Natural killer cell (primary cell): ENCODE measurements at places on chromosomes 1 and 21.

DNA sequence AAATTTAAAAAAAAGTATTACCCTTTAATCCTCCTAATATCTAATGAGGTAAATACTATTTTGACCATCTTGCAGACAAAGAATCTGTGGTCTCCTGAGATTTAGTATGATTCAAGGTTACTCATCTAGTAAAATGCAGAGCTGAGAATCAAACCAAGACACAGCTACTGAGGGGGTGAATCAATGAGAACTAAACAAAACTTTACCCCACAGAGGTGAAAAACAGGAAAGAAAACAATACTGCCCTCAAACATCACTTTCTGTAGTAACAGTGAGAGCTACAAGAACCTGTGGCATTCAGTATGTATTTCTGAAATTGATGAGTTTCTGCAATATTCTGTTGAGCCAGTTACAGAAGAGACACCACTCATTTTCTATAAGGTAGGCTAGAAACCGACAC lies 85.1 kb downstream of the JAK1 start:
- H3K36me3 ChIP-seq, result peaks cover 26% of the 10 kb centered on the region
- peak overlapping the region; percentile 80 for H3K27ac ChIP-seq
- no peak for DNase-seq
- no peaks in the 10 kb centered on the region for H3K27me3 ChIP-seq
- no peak overlapping the region for H3K4me3 ChIP-seq

DNA sequence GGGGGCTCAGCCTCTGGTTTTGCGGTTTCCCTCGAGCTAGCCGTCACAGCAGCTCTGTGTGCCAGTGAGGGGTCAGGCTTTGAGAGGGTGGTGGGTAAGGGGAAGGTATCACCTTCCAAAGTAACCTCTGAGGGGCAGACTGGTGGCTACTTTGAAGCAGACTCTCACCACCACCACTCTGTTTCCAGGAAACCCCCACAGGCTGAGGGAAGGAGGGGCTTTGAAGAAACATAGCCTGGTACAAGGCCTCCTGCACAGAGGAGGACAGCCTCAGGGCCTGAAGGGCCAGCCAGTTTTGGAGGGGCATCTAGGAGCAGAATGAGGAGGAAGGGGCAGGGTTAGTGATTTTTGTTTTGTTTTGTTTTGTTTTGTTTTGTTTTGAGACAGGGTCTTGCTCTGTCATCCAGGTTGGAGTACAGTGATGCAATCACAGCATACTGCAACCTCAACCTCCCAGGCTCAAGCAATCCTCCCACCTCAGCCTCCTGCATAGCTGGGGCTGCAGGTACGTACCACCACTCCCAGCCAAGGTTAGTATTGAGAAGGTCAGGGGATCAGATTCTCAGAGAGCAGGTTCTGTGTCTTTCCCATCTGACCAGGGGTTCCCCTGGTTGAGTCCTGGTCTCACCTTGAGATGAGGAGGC lies 17.2 kb upstream of the ZNF683 start:
- no peak overlapping the region for H3K27ac ChIP-seq
- no peak overlapping the region for H3K4me3 ChIP-seq
- DNase-seq, result no peak
- peaks cover 10% of the 10 kb centered on the region for H3K27me3 ChIP-seq
- peaks cover 49% of the 10 kb centered on the region for H3K4me1 ChIP-seq

- DNase-seq, result no peak
- no peak overlapping the region for H3K4me3 ChIP-seq
- no peaks in the 10 kb centered on the region for H3K27me3 ChIP-seq
- no peak overlapping the region for H3K27ac ChIP-seq
These were observed 4.9 kb downstream of the PRKAB2 start for GRCh38 chr1:147167365-147167764.

DNA sequence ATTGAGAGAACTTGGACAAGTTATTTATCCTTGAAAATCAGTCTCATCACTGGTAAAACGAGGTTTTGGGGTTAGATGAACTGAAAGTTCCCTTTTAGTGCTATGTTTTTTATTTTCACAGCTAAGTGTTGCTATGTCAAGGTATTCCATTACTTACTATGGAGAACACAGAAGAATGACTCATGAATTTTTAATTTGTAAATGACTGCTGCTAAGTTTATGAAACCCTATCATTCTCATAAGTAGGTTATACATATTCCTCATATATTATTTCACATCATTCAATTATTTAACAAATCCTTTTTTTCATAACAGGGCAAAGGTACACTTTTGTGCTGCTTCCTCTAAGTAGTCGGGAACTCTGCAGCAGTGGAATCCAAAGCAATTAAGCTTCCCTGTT lies 52.2 kb upstream of the ATP1A1 start:
- no peak overlapping the region for H3K27ac ChIP-seq
- H3K4me3 ChIP-seq, result no peak overlapping the region
- no peaks in the 10 kb centered on the region for H3K27me3 ChIP-seq
- no peak for DNase-seq
- H3K4me1 ChIP-seq, result peaks cover 11% of the 10 kb centered on the region
- no peaks in the 10 kb centered on the region for H3K36me3 ChIP-seq

GRCh38 chr21:37168666-37169065 lies 95.6 kb downstream of the TTC3 start:
- H3K4me1 ChIP-seq, result no peaks in the 10 kb centered on the region
- DNase-seq, result no peak

DNA sequence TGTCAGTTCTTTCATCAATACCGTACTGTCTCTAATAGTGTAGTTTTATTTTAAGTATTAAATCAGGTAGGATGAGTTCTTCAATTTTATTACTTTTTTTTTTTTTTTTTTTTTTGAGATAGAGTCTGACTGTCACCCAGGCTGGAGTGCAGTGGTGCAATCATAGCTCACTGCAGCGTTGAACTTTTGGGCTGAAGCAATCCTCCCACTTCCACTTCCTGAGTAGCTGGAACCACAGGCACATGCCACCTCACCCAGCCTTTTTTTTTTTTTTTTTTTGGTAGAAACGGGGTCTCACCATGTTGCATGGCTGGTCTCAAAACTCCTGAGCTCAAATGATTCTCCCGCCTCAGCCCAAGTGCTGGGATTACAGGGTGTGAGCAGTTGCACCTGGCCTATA lies 44.3 kb downstream of the INAVA start:
- H3K36me3 ChIP-seq, result no peaks in the 10 kb centered on the region
- no peak overlapping the region for H3K4me3 ChIP-seq
- H3K27me3 ChIP-seq, result no peaks in the 10 kb centered on the region
- H3K27ac ChIP-seq, result no peak overlapping the region
- peaks cover 9% of the 10 kb centered on the region for H3K4me1 ChIP-seq

DNA sequence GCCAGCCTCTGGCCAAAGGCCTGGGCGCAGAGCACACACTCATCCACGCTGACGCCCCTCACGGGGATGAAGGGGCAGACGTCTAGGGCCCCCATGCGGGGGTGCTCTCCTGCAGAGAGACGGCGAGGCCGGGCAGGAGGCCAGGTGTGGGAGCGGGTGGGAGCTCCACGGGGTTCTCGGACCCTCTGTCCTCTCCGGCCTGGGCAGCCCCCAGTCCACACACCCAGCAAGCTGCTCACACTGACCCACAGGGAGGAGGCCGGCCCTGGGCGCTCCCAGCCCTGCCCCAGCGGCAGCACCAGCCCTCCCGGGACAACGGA lies 2.5 kb downstream of the FTCD start:
- no peak overlapping the region for H3K4me3 ChIP-seq
- H3K36me3 ChIP-seq, result no peaks in the 10 kb centered on the region
- H3K27ac ChIP-seq, result no peak overlapping the region
- no peaks in the 10 kb centered on the region for H3K27me3 ChIP-seq
- DNase-seq, result no peak

GRCh38 chr21:34807881-34808568 lies 139.2 kb downstream of the CLIC6 start:
- peak; percentile 71 for DNase-seq
- peaks cover 48% of the 10 kb centered on the region for H3K4me1 ChIP-seq
- H3K27me3 ChIP-seq, result no peaks in the 10 kb centered on the region
- no peak overlapping the region for H3K4me3 ChIP-seq
- peaks cover 7% of the 10 kb centered on the region for H3K36me3 ChIP-seq
- peak overlapping the region; percentile 70 for H3K27ac ChIP-seq

DNA sequence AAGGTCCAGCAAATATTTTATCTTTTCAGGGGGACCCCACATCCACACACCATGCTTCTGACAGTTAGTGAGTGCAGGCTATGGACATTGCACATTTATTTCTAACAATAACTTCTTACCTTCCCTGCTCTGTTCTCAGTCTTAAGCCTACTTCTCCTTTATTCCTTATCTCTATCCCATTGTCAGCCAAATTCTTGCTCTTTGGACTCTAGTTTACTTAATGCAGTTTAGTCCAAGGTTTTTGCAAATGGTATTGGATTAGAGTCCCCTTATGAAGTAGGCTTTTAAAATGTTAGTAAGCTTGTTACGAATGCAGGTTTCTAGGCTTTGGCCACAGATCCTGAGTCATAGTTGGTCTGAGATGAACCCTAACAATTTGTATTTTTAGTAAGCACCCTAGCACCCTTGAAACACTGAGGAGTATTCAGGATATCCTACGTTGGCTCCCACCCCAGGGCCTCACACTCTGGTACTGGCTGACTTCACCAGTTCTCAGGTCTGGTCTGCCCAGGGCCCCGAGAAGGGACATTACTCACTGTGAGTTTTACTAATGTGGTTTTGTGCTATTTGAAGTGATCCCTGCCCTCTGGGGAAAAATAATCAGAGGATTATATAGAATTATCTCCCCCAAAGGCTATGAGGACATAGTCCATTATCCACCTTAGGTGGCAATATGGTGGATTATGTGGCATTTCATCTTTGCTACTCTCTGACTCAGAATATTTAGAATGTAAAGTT lies 239.5 kb downstream of the TGFB2 start:
- no peak overlapping the region for H3K4me3 ChIP-seq
- no peak overlapping the region for H3K27ac ChIP-seq
- no peaks in the 10 kb centered on the region for H3K36me3 ChIP-seq
- no peak for DNase-seq
- no peaks in the 10 kb centered on the region for H3K27me3 ChIP-seq

- H3K4me3 ChIP-seq, result no peak overlapping the region
- DNase-seq, result no peak
- H3K27me3 ChIP-seq, result no peaks in the 10 kb centered on the region
- H3K4me1 ChIP-seq, result no peaks in the 10 kb centered on the region
- no peak overlapping the region for H3K27ac ChIP-seq
- H3K36me3 ChIP-seq, result peaks cover 6% of the 10 kb centered on the region
These were observed 73.7 kb downstream of the LRRC8D start for GRCh38 chr1:89894210-89895201.

GRCh38 chr1:119582801-119583200 lies 65.3 kb downstream of the ZNF697 start:
- H3K4me3 ChIP-seq, result no peak overlapping the region
- H3K27ac ChIP-seq, result no peak overlapping the region
- no peak for DNase-seq
- H3K27me3 ChIP-seq, result no peaks in the 10 kb centered on the region
- no peaks in the 10 kb centered on the region for H3K36me3 ChIP-seq

DNA sequence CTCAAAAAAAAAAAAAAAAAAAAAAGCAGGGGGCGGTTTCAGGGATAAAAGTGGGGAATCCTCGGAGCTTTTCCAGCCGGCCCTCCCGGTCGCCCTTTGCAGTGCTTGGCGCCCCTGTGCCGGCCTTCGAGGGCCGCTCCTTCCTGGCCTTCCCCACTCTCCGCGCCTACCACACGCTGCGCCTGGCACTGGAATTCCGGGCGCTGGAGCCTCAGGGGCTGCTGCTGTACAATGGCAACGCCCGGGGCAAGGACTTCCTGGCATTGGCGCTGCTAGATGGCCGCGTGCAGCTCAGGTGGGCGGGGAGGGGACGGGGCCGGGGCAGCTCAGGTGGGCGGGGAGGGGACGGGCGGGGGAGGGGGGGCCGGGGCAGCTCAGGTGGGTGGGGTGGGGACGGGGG lies 25.3 kb downstream of the RNF223 start:
- H3K27me3 ChIP-seq, result no peaks in the 10 kb centered on the region
- DNase-seq, result no peak
- no peak overlapping the region for H3K27ac ChIP-seq
- no peaks in the 10 kb centered on the region for H3K4me1 ChIP-seq

DNA sequence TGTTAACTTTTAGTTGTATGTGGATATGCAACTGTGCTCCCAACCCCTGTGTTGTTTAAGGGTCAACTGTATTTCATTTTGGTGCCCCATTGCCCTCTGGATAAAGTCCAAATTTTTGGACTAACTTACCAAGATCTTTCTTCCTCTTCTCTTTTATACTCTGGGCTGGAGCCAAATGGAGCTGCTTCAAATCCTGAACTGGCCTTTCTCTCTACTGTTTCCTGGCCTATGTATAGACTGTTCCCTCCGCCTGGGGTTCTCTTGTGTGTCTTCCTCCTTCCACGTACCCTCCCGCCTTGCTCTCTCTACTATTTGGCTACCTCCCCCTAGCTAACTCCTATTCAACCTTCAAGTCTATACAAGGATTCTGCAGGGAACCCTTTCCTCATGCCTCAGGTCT lies 8.4 kb upstream of the CDC14A start:
- no peak for DNase-seq
- no peaks in the 10 kb centered on the region for H3K27me3 ChIP-seq
- H3K4me3 ChIP-seq, result no peak overlapping the region
- no peaks in the 10 kb centered on the region for H3K4me1 ChIP-seq
- H3K36me3 ChIP-seq, result no peaks in the 10 kb centered on the region
- H3K27ac ChIP-seq, result no peak overlapping the region

DNA sequence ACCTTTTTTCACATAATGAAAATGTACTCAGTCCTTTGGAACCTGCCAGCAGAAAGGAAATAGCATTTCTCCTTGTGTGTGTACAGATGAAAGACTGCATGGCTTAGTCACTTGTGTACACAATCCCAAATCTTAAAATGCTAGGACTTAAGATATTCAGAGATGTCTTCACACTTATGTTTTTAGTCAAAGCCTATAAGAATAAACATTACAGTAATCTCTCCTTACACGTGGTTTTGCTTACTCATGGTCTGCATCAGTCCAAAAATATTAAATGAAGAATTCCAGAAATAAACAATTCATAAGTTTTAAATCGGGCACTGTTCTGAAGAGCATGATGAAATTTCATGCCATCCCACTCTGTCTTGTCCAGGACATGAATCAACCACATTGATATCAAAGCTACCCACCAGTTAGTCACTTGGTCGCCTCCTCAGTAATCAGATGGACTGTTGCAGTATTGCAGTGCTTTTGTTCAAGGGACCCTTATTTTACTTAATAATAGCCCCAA lies 75.7 kb upstream of the RRP15 start:
- no peak overlapping the region for H3K4me3 ChIP-seq
- H3K4me1 ChIP-seq, result no peaks in the 10 kb centered on the region
- DNase-seq, result no peak
- no peaks in the 10 kb centered on the region for H3K36me3 ChIP-seq
- H3K27ac ChIP-seq, result no peak overlapping the region
- H3K27me3 ChIP-seq, result no peaks in the 10 kb centered on the region

- H3K27me3 ChIP-seq, result no peaks in the 10 kb centered on the region
- H3K4me3 ChIP-seq, result no peak overlapping the region
- no peak for DNase-seq
- H3K4me1 ChIP-seq, result no peaks in the 10 kb centered on the region
- H3K27ac ChIP-seq, result no peak overlapping the region
These were observed 123.6 kb upstream of the DNAH14 start for GRCh38 chr1:224805889-224806288.

DNA sequence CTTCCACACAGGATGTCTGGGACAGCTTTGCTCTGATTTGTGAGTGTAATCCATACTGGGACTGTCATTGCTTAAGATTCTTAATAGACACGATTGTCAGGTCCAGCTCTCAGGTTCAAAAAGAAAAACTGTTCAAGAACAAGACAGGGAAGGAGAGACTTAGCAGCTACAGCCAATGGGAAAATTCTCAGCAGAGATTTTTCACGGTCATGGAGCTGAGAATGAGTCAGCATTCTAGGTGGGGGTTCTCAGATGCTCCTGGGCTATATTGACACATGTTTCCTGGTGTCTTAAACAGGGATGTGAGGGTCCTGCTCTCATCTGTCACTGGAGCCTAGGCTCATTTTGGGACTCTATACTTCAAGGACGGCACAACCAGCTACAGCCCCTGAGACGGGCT lies 318.3 kb downstream of the RRAGC start:
- no peaks in the 10 kb centered on the region for H3K36me3 ChIP-seq
- DNase-seq, result no peak
- no peaks in the 10 kb centered on the region for H3K4me1 ChIP-seq
- no peak overlapping the region for H3K4me3 ChIP-seq
- no peak overlapping the region for H3K27ac ChIP-seq
